ENCODE measurements at places on chromosomes 2 and 18.

GRCh38 chr2:216793386-216793785, 66.5 kb downstream of the TNP1 start:
- no peak for DNase-seq

DNA sequence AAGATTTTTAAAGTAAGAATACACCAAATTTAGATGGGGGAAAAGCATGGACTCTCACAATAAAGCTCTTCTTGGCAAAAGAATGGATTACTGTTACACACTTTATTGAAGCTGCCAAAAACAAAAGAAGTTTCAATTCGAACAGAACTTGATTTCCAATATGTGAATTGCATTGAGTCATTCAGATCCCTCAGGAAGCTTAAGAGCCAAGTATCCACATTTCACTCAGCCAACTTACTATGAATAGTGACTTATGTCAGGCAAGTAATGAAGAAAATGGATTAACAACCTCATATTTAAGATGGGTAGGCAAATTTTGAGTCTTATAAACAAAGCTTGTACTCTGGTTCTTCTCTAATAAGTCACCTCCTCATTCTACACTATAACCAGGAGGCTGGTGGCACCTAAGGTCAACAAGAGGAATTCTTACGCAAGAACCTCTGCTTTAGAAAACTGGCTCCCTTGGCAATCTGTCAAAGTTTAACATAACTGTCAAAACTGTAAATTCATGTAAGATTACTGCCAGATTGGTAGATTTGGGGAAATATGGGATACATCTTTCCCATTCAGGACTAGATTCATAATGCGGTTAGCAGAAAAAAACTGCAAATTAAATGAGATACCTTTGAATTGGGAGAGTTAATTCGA, 6.0 kb downstream of the HADHA start:
- no peak for DNase-seq

- no peak for DNase-seq
Observed at GRCh38 chr2:124920448-124920847, 895.4 kb downstream of the CNTNAP5 start.

DNA sequence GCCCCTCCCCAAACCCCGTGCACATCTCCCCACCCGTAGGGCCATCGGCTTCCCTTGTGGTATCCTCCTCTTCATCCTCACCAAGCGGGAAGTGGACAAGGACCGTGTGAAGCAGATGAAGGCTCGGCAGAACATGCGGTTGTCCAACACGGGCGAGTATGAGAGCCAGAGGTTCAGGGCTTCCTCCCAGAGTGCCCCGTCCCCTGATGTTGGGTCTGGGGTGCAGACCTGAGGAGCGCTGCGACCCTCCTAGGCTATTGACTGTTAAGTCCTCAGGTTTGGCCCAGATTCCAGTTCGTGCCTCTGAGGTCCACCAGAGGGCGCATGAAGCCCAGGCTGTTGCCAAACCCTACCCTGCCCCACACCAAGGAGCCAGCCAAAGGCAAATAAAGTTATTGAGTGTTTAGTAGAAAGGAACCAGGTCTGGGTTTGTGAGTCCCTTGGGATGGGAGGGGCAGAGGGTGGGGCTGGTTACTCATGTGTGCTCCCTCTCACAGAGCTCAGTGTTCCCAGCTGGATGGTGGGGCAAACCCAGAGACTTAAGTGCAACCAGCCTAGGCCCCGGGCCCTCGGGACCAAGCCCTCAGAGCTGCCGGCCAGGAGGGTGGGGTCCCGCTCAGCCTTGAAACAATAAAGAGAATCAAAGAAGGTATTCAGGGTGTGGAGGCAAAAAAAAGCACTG, 2.4 kb downstream of the PNKD start:
- DNase-seq, result peak; percentile 93
